ENCODE measurements at places on chromosomes 6 and 20.

- no peak for DNase-seq
These were observed 122.1 kb upstream of the BCLAF1 start for GRCh38 chr6:136411453-136412354.

DNA sequence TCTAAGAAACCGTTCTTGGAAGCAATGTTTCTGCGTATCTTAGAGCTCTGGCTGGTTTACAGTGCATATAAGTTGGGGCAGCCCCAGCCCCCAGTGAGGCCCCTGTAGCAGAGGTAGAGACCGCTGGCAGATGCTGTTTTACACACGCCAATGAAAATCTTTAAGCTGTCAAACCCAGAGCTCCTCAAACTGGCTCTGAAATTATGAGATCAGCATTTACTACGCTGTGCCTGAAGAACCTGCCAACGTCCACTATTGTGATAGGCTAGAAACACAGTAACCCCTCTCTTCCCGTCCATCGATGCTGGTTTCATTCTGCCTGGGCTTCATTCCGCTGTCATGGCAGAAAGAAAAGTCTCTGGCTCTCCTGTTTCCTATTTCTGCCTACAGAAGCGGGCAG lies 160.6 kb downstream of the SMOC2 start:
- DNase-seq: no peak

- no peak for DNase-seq
These were observed 9.9 kb upstream of the UST start for GRCh38 chr6:148736774-148737412.

DNA sequence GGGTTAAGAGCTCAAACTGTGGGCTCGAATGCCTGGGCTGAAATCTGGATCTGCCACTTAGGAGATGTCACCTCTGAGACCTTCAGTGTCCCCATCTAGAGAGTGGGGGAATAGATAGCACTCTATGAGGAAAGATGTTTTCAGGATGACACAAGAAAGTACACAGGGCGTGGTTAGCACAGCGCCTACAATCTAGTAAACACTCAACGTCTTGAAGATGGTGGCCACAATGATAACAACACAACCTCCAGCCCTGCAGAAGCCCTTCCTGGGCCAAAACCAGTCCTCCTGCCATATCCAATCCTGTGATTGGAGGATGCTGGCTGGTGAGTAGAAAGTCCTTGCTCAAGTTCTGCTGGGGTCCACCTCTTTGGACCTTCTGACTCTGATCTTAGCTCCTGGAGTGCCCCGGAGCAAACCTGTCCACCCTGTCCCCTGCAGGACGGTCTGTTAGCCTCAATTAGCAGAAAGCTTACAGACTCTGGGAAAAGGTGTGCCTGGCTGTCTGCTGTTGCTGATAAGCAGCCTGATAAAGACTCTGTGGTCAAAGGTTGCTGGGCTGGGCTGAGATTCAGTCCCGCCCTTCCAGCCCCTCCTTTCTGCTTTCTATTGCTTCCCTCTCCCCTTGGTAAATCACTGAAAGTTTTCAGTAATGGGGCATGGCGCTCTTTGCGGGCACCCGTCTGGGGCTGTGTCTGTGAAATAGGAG lies 8.2 kb downstream of the EDN3 start:
- no peak for DNase-seq

- DNase-seq: no peak
These were observed 343.1 kb downstream of the TFAP2B start for GRCh38 chr6:51161752-51162151.

DNA sequence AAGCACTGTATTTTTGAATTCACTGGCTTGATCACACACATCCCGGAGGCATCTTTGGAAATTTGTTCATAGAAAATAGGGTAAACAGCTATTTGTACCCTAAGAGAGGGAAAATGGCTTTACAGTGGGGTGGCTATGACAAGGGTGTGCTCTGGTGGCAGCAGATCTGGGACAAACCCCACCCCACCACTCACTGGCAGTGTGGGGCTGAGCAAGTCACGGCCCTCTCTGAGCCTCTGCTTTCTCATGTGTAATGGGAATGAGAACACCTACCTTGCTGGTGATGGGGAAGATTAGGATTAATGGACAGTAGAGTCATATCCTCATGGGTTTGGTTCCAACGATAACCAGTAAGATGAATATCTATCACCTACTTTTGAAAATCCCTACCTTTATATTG lies 78.0 kb downstream of the KCNB1 start:
- no peak for DNase-seq

GRCh38 chr6:146191166-146191565 lies 162.3 kb downstream of the GRM1 start:
- no peak for DNase-seq

DNA sequence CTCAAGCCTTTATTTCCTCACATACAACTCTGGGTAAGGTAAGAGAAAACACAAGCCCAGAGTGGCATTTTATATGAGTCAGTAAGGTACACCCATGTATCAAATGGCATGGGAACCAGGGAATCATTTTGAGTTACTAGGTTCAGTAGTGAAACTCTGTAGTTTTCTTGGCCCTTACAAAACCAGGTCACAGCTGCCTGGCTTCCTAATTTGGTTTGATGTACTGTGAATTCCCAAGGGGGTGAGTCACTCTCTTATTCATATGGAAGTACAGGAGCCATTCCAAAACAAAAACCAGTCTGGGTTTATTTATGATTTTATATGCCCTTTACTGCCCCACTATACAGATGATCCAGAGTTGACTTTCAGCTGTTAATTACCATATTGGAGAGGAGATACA lies 70.7 kb downstream of the PDE7B start:
- DNase-seq: no peak

All from stimulated activated CD4-positive, alpha-beta T cell treated with anti-CD3 and anti-CD28 coated beads, Interleukin-4, amount 100 ng/mL, for 24 hours (primary cell).